ENCODE measurements at places on chromosomes 4 and X.

DNA sequence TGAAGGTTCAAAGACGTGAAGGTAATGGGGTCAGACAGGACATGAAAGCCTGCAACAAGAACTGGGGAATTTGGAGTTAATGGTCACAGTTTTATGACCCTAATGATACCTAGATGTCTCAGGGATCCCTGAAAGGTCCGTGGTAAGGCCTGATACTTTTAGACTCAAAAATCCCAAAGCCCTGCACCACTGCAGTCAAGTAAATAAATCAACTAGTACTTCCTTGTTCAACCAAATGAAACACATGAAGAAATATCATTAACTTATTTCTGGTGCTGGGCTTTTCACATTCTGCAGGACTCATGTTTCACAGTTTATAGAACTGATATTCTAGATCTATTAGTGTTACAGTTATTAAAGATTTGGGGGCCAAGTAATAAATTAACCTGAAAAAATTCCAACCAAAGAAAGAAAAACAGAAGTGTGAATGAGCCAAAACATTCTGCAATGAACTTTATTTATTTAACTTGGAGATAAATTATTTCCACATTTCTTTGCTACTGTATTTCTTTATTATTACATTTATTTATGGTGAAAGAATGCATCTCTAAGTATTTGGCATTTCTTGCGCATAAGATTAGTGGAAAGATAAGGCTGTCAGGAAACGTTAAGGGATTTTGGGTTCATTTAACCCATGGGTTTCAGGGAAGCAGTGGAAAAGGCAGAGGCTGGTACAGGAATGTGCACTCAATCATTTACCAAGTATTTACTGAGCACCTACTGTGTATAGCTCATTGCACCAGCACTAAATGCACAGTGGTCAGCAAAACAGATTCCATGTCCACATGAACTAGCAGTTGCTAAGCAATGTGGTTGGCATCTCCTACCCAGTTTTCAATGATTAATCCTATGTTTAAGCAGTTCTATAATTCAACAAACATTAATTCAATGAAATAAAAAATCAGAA, 8.7 kb downstream of the WDFY3 start:
- no peak for DNase-seq

DNA sequence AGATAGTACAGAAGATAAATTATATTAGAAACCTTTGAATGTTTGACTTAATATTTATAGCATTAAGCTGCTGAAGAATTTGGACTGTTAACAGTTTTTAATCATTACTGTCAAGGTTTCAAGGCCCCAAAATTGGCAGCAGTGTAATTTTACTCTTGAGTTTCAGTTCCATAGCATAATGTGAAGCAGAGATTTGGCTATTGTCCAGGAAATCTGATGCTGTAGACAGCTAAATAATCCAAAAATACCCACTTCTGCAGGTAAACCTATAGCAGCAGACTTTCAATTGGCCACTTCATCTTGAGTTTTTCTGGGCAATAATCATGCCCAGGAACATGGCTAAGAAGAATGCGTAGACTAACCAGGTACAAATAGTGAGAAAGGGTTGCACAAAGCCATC, 85.0 kb downstream of the RCHY1 start:
- DNase-seq, result no peak

DNA sequence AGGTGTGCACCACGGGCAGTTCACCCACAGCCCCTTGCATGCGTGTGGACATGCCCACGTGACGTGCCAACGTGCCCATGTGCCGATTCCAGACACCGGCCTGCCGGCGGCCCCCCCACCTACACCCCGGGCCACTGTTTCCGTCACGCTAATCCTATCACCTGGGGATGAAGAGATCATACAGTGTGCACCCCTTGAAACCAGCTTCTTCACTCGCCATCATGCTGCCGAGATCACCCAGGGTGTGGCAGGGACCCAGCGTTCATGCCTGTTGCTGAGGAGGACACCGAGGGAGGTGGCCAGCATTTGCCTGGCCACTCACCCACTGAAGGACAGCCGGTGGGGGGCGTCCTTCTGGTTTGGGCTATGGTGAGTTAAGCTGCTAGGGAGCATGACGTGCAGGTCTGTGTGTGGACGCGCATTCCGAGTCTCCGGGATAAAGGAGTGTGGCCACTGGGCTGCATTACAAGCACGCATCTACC, 14.1 kb downstream of the CTBP1 start:
- DNase-seq, result no peak

- no peak for DNase-seq
These were observed 35.3 kb downstream of the PNPLA4 start for GRCh38 chrX:7891928-7892327.
